ENCODE measurements at places on chromosomes 7 and 10.

- no peak for DNase-seq
Observed at GRCh38 chr7:27204851-27205322, 5.0 kb upstream of the HOXA13 start.

DNA sequence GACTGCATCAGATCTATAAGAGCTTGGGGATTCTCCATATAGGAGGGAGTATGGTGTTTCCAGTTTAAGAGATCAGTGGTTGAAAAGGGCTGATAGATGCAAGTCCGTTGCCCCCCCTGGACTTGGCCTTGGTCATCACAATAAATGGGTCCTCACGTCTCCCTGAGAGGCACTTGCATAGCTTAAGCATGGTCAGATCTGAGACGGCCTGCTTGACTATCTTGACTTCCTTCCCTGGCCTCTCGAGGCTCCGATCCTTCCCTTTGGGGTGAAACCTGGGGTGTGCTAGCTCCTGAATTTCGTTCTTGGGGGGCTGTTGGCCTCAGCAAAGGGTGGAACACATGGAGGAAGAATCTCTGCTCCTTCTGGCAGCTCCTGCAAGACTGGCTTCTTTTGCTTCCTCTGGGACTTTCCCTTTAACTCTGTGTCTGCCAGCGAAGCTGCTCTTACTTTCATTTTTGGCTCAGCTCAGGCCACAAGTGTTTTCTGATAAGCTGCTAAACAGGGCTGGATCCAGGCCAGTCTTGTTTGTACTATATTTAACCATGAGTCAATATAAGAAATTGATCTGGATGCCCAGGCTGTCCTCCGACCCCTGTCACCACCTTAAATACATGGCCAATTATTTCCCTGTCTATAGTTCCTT is 11.2 kb upstream of the ZNF485 start:
- DNase-seq: peak; percentile 73

DNA sequence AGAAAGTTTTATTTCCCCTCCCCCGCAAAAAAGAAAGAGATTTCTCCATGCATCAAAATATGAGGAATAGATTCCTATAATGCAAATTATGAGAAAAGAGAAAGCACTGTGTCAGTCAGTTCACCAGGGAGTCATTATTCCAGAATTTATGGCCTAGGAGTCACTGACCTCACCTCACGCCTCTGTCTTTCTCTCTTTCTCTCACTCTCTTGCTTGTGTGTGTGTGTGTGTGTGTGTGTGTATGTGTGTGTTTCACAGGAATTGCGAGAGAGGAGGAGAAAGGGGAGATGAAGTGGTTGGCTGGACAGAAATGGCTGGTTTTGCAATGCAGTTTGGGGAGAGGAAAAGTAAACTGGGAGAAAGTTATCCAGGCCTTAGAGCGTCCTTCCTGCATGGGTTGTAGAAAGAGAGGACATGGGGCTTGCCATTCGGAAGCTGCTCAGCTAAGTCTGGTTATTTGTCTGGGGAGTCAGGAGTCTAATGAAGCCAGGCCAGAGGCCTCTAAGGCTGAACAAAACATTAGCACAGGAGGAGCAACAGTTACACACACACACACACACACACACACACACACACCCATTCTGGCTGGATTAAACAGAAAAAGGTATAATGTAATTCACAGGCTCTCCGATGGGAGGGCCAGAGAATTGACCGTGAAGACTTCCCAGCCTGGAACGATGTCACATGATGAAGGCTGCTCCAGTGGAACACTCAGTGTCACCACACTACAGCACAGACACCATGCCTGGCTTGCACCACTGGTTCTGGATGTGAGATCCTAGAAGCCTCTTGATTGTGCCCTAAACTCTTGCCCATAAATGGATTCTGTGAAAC is 12.8 kb upstream of the FFAR4 start:
- no peak for DNase-seq

GRCh38 chr7:100413889-100414288 is 14.6 kb downstream of the ZCWPW1 start:
- no peak for DNase-seq

DNA sequence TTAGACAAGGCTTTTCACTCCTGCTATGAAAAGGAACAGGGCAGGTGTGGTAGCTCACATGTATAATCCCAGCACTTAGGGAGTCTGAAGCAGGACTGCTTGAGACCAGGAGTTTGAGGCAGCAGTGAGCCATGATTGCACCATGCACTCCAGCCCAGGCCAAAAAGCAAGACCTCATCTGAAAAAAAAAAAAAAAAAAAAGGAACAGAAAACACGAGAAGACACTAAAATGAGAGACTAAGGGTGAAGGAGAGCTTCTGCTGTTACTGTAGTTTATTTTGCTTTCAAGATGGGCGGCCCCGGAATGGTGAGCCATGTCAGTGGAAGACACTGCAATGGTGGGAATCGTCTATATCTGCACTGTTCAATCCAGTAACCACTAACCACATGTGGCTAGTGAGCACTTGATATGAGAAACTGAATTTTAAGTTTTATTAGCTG is 9.9 kb downstream of the PIP4K2A start:
- DNase-seq: no peak

- DNase-seq: peak; percentile 15
Observed at GRCh38 chr10:86755454-86755739, 1.0 kb upstream of the BMPR1A start.

DNA sequence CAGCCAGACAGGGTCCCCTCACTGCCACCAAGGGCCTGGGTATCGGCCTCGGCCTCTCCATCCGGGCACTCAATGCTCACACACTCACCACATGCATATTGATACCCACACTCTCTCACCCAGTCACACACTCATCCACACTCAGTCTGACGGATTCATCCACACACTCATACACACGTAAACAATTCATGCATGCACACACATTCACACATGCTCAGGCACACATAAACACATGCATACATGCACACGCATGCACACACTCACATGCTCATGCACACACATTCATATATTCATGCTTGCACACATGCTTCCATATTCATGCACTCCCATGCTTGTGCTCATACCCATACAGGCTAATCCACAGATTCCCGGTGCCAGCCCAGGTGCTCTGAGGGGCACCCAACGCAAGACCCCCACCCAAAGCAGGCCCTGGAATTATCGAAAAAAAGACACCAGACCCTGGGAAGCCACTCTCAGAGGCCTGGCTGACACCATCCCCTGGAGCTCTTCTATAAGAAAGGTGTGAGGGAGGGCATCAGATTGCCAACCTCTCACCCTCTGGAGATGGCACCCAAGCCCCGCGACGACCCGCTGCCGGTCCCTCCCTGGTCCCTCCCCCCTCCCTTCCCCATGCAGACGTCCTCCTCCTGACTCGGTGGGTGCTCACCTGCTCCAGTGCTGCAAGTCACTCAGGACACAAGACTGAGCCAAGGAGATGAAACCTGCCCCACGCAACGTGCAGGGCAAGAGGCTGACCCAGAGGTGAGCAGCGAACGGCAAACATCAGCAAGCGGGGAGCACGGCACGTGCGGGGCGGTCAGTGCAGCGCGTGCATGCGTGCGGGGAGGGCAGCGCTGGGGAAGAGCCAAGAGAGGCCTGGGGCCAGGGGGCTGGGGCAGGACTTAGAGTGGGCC is 15.2 kb downstream of the STK32C start:
- DNase-seq: no peak

DNA sequence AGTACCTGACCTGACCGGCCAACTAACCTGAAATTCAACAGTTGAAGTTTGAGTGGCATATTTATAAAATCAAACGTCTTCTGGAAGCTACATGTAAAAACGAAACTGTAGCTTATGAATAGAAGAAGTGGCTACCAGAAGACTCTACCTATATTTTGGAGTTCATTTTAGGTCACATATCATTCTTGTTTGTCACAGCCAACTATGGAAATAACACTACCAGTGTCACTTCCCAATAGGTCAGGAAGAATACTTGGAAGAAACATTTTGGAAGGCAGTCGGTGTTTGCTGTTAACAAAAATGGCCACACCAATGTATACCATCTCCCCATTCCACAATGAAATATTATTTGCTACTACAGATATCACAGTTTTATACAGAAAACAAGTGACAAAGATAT is 12.6 kb downstream of the TWIST1 start:
- no peak for DNase-seq

DNA sequence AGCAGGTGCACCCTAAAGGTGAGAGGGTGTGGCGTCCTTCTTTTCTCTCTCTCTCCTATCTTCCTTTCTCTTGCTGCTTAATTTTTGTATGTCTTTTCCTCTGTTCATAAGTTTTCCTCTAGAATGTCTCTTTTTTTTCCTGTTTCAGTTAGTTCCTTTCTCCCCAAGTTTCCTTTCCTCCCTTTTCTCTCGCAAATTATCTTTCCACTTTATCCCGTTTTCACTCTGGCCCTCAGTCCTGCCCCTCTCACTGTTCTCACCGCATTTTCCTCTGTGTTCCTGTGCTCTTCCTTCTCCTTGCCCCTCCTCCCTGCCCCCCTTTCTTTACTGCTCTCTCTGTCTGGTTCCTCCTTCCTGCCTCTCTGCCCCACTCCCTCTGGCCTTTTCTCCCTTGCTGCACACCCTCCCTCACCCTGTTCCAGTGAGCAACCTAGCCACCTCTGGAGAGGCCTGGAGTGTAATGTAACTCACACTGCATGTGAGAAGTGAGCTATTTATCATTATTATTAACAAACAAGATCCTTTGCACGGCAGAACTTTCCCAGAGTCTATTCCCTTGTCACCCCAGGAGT is 158.5 kb downstream of the C10orf105 start:
- no peak for DNase-seq

DNA sequence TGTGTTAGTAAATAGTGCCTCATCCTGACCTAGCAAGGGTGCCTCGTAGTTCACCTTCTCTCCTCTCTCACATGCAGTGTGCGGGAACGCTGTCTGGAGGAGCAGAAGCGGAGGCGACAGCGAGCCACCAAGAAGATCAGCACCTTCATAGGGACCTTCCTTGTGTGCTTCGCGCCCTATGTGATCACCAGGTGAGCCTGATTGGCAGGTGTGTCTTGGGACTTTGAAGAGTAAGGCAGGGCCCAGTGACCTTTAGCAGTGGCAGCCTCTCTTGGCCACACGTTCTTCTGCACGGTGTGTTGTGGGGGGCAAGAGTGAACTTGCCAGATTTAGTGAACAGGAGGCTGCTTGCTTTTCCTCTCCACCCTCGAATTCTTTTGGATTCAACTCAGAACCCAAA is 8.6 kb downstream of the GPR26 start:
- DNase-seq: no peak

GRCh38 chr10:95233377-95234034 is 39.5 kb downstream of the ACSM6 start:
- DNase-seq: no peak

DNA sequence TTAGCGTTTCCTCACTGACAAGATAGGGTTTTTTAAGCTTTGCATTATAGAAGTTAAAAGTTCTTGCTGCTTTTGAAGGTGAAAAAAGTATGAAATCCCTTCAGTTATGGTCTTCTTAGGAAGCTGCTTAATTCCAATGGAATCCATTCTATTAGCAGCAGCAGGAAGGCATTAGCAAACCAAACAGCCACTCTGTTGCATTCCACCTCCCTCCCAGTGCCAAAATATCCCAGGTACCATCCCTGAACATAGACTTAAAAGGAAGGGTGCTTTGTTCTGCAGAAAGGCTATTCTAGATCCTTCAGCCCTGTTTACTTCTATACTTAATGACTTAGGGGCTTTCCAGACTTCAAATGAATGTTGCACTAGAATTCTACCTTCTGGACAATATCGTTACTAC is 23.8 kb downstream of the ENO4 start:
- no peak for DNase-seq

DNA sequence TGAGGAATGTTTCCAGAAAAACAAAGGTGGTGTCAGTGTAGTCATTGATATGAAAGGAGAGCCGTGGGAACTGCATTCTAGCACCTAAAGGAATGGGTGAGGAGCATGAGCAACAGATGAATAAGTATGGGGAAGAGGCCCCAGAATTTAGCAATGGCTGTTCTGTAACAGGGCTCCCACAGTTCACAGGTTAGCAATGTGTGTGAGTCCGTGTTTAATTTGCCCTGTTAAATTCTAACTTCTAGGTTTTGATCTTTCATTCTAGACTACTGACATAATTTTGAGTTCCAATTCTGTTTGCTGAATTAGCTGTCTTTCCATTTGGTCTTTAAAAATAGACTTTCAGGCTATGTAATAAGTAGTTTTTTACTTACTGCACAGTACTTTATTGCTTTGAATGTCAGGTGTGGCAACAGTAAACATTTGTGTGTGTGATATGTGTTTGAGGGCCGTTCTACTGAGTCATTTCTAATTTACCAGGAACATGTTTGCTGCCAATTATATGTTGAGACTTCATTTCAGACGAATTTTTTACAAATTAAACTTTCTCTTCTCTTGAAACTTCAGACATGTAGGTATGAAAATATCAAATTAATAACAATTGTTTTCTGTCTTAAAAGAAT is 8.8 kb downstream of the STK17A start:
- DNase-seq: no peak

GRCh38 chr7:137981175-137981574 is 20.7 kb downstream of the CREB3L2 start:
- no peak for DNase-seq

DNA sequence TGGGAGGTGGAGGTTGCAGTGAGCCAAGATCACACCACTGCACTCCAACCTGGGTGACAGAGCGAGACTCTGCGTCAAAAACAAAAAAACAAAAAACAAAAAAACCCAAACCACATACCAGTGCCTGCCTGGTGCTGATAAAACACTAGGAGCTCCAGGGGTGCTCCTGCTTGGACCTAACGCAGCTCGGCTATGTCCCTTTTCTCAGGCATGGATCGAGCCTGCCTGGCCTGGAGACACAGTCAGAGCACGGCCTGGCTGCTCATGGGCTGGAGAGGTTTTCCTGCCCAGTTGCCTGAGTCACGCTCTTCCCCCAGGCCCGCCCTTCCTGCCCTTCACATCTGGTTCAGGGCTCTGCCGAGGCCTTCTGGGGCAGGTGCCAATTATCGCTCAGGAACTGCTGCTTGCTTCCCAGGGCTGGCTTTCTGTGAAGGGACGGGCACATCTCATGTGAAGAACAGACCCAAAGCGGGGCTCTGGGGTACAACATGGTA is 12.6 kb upstream of the NPFFR1 start:
- no peak for DNase-seq

DNA sequence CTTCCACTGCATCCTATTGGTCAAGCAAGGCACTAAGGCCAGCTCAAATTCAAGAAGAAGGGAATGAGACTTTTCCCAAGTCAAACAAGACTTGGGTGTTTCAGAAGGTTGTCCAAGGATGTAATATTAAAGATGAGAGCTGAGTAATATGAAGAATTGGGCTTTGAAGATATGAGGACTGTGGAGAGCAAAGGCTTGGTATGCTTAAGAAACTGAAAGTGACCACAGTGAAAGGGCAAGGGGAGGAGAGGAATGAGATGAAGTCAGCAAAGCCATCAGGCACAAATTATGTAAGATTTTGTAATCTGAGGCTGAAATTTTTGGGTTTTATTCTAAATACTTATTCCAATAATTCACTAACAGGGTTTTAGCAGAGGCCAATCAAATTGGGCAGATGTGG is 38.6 kb upstream of the NPY start:
- peak; percentile 18 for DNase-seq

All from activated CD4-positive, alpha-beta T cell treated with anti-CD3 and anti-CD28 coated beads, Interleukin-2, amount 50 U/mL, for 16 hours (primary cell).